ENCODE measurements at places on chromosomes 2 and 18. TPM values are rescaled to one million over a fixed set of nuclear protein-coding genes. Genes with fewer than 3 reads are reported as not detected.

DNA sequence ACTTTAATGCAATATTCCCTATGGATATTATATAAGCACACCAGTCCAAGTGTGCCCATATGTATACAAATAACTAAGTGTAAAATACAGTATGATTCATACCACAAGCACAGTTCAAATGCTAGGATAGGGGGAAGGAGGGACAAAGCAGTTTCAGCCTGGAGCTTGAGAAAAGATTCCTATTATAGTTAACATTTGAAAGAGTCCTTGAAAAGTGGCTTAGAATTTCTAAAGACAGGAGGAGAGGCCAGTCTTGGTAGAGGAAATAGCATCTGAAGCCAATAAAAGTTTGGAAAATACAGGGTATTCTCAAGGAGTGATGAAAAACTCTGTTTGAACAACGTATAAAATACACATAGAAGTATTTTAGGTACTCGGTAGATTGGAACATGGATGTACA is 173.4 kb upstream of the CWC22 start:
- DNase-seq, result no peak

DNA sequence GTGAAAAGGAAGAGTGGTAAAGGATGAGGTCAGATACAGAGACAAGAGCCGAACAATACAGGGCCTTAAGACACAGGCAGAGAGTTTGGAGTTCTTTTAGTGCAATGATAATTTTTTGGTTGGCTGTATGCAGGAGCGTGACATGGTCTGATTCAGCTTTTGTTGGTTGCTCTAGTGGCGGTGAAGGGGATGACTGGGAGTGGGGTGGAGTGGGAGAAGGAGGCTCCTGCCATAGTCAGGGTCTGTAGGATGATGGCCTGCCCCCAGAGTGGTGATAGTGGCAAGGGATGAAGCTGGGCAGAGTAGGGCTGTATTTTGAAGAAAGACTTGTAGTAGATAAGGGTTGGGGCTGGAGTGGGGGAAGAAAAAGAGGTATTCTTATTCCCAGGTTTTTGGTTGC is 306.6 kb upstream of the VWC2L start:
- no peak for DNase-seq

GRCh38 chr18:62771494-62772270 is 56.3 kb downstream of the PHLPP1 start:
- DNase-seq, result no peak

GRCh38 chr2:127719301-127720218 is 18.3 kb downstream of the SFT2D3 start:
- no peak for DNase-seq

DNA sequence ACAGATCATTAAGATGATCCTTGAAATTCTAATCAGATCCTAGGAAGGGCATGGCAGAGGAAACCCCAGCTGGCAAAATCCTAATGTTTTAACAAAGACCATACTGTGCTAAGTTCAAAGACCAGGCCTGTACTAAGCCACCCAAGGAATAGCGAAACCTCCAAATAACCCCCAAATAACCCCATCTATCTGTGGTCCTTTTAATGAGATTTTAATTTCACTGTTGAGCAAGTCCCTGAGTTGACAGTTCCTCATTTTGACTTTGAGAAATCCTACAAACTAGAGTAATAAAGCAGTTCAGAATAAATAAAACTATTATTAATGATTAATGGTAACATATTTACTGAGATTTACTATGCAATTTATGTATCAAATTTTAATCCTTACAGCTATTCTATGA is 259.8 kb downstream of the STK39 start:
- DNase-seq, result no peak

- no peak for DNase-seq
Measured at GRCh38 chr18:11408555-11409065, 200.8 kb upstream of the SLC35G4 start.

DNA sequence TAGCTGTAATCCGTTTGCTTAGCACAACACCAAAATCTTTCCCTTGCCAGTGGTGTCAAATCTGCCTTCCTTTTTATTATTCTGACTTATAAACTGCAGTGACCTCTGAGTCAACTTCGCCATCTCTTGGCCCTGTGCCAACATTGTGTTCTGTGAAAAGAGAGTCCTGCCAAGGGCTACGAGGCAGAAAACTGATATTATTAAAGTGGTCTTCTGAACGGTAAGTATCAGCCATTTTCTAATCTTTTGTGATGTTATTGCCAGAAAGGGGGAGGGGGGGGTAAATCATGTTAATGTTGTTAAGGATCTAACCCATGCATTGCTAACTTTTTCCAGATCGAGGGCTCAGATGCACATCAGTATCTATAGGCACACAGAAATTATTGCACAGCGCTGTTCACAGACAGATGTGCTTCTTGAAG is 121.5 kb upstream of the LTBP1 start:
- peak; percentile 19 for DNase-seq

DNA sequence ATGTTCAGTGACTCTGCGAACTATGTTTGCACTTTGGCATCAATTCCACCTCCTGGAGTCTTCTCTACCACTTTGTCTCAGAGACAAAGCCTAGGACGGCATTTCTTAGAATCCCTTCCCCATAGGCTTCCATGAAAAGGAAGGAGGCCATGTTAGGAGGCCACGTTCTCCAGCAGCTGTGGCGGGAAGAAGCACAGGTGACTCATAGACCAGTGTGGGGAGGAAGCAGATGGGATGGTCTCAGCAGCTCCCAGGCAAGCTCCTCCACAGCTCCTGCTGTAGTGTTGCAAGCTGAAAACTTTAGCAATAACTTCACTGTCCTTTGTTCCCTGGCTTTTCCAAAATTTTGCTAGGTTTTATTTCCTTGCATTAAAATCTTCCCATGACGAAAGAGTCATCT is 781.3 kb upstream of the ID2 start:
- DNase-seq, result peak; percentile 15

- DNase-seq, result no peak
Measured at GRCh38 chr18:76055578-76055977, 439.5 kb downstream of the ZNF516 start.

- DNase-seq, result peak; percentile 11
Measured at GRCh38 chr2:171882089-171882769, 11.8 kb downstream of the SLC25A12 start.

GRCh38 chr18:62342884-62343283 is 17.8 kb downstream of the TNFRSF11A start:
- no peak for DNase-seq

GRCh38 chr2:204452464-204453023 is 92.7 kb upstream of the PARD3B start:
- peak; percentile 98 for DNase-seq

DNA sequence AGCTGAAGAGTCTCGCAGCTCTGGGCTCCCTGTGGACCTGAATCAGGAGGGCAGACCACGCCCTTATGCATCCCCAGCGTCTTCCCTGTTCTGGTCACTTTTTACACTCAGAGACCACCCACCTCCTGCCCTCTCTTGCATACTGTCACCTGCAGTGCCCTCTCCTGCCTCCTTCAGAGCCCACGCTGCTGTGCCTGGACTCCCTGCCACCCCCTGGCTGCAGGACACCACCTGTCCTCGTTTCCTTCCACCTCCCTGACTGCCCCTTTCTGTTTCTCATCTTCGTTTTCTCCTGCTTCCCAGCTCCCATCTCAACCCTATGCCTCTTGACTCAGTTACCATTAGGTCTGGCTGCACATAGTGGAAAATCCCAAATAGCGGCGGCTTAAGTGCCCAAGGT is 9.2 kb upstream of the INHBB start:
- DNase-seq, result no peak

DNA sequence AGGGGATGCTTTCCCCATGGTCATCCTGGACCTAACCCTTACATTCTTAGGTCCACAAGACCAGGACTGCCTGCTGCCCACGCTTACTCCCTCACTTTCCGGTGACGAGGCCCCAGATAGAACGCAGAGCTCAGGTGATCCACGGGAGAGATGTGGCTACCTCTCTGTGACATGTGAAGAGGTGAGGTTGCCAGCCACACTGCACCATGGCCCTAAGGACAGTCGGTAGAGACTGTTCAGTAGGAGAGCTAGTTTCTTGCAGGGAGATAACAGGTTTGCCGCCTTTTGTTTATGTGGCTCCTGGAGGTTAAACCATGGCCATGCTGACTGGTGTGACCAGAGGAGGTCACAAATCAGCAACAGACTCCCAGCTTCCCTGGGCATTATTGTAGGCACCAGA is 71.4 kb downstream of the WDSUB1 start:
- no peak for DNase-seq

- DNase-seq, result no peak
Measured at GRCh38 chr2:152565884-152566727, 151.2 kb downstream of the PRPF40A start.

DNA sequence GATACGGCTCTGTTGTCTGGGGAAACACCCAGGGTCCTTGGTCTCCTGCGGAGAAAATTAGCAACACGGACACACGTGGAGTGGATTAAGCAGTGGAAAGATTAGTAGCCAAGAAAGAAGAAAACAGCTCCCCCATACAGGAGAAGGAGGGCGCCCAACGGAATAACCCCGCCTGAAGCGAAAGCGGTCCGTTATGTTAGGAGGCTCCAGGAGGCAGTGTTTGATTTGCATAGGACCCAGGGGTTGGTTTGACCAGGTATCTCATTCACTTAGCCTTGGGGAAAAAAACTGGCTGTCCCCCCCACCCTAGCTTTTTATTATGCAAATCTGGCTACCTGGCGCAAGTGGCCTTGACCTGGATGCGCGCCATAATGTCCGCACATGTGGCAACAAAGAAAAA is 170.1 kb upstream of the KYNU start:
- no peak for DNase-seq

DNA sequence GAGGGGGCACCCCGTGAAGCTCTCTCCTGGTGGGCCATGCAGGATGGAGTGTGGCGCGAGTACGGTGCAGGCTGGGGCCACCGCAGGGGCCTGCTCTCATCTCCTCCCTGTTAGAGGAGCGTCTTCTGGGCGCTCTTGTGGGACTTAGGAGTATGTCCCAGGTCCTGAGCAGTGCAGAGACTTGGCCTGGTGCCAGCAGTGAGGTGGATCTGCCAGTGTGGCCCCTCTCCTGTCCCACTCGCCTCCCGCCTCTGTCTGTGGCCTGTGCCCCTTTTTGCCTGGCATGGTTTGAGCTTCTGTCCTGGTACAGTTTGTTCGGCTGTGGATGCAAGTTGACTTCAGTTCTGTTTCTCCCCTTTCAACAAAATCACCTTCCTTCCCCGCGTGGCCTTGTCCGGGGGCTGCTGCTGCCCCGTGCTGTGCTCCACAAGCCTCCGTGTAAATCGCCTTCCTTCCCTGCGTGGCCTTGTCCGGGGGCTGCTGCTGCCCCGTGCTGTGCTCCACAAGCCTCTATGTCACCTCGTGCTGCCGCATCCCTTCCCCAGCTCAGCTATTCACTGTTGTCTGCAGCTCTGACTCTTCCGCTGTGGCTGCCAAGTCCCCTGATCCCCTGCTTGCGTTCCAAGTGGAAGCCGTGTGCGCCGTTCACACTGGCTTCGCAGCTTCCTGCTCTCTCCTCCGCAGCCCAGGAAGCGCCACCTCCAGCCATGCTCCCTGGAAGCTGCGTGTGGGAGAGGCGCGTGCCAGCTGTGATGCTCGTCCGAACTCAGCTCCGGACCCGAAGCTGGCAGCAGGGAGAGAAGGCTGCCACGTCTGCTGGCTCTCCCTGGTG is 13.7 kb downstream of the LDLRAD4 start:
- no peak for DNase-seq

DNA sequence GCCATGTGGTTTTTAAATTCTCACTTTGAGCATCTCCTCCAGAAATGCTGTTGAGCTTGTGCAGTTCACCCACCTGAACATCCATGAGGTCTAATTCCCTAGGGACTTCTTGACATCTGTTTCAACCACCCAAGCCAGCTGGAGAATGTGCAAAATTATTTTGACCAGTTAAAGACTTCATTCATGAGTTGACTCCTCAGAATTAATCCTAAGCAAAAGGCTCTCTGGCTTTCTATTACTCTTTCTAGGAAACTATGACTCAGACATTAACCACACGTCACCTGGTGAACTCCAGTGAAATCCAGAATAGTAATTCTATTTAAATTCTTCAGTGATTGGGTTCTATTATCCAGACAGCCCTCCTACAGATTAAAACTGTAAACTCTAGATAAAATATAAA is 247.5 kb downstream of the NBAS start:
- peak; percentile 39 for DNase-seq

DNA sequence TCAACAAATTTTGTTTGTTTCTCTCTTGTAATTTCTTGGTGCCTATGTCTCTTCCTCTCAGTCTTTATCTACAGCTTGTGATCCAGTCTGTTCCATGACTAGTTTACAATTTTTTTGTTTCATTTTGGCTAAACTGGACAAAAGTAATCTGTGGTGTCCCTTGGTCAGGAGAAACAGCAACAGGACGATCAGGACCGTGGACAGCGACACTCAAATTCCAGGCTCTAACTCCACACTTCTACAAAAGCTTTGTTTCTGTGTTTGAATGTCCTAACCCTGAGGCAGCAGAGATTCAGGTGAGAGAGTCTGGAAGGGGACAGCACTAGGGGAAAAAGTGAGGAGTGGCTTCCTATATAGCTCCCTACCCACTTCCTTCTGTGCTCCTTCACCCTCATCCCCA is 593.3 kb upstream of the FANCL start:
- DNase-seq, result peak; percentile 38

The PFN4 gene
- polyA plus RNA-seq, result 0.60 TPM

The PARD3B gene
- 3.3 TPM for polyA plus RNA-seq

The TMEM200C gene
- polyA plus RNA-seq, result not detected

The KIF1A gene
- 0.22 TPM for polyA plus RNA-seq

The CTLA4 gene
- polyA plus RNA-seq, result not detected

The ADGRF3 gene
- polyA plus RNA-seq, result 0.24 TPM

The FHL2 gene
- polyA plus RNA-seq, result 610 TPM

The EFR3B gene
- 0.75 TPM for polyA plus RNA-seq

The FAM237A gene
- polyA plus RNA-seq, result not detected

The CRYBA2 gene
- polyA plus RNA-seq, result not detected

The TTR gene
- not detected for polyA plus RNA-seq
